ENCODE measurements at places on chromosomes 13 and 19.

GRCh38 chr19:42290523-42291434 lies 11.2 kb upstream of the PRR19 start:
- no peak for DNase-seq

- peak; percentile 67 for DNase-seq
Observed at GRCh38 chr13:44267980-44268379, 105.6 kb upstream of the SERP2 start.

- DNase-seq = no peak
Observed at GRCh38 chr19:5406816-5407215, 48.4 kb upstream of the ZNRF4 start.

DNA sequence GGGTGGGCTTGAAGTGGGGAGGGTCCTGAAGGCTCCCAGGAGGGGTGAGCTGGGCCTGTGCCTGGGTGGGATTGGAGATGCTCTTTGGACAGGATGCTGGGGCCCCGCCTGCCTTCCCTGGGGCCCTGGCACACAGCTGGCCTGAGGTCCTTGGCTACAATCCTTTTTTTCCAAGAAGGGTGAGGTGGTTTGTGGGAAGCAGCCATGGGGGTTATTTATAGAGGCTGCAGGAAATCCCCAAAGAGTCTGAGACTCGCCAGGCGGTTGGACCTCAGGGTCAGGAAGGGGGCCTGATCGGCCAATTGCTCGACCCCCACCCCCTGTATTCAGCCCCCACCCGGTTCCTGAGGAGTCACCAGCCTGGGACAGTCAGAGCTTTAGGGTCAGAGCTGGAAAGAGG lies 10.0 kb downstream of the GTPBP3 start:
- DNase-seq = no peak

DNA sequence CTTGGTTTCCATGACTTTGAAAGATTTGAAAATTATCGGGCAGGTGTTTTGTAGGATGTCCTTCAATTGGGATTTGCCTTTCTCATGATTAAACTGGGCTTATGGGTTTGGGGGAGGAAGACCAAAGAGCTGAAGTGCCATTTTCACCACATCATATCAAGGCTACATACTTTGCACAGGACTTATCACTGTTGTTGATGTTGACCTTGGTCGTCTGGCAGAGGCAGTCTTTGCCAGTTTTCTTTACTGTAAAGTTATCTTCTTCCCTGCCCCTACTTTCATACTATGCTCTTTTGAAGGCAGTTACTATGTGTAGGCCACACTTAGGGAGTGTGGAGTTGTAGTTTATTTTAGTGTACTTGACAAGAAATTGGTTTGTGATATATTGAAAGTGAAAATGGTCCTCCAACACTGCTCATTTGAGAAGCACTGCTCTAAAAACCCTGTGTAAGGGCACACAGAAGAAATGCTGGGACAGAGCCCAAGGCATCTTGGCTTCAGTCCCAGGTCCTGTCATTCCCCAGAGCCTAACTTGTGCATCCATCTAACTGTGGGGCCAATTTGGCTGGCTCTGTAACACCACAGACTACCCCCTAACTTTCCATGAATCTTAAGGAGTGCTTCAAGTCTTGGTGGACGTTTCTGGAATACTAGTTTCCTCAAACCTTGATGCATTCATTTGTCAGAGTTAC lies 384.9 kb downstream of the KCNRG start:
- no peak for DNase-seq

GRCh38 chr19:46513461-46514236 lies 18.0 kb upstream of the PNMA8B start:
- peak; percentile 47 for DNase-seq

DNA sequence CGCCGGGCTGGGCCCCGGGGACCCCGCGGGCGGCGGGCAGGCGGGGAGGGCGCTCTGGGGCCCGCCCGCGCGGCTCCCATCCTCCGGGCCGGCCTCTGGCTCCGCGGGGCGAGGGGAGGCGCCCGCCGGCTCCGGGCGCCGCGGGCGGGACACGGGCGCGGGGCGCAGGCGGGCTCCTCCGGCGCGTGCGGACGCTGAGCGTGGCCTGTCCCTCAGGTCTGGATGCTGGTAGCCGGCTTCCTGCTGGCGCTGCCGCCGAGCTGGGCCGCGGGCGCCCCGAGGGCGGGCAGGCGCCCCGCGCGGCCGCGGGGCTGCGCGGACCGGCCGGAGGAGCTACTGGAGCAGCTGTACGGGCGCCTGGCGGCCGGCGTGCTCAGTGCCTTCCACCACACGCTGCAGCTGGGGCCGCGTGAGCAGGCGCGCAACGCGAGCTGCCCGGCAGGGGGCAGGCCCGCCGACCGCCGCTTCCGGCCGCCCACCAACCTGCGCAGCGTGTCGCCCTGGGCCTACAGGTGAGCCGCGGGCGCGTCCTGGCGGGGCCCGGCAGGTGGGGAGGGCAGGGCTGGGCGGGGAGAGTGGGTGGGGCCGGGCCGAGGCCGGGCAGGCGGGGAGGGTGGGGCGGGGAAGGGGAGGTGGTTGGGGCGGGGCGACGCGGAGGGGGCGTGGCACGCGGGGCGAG lies 420 bp downstream of the IL17D start:
- DNase-seq = peak; percentile 43

GRCh38 chr13:90427322-90428272 lies 919.9 kb upstream of the MIR17HG start:
- DNase-seq = no peak

DNA sequence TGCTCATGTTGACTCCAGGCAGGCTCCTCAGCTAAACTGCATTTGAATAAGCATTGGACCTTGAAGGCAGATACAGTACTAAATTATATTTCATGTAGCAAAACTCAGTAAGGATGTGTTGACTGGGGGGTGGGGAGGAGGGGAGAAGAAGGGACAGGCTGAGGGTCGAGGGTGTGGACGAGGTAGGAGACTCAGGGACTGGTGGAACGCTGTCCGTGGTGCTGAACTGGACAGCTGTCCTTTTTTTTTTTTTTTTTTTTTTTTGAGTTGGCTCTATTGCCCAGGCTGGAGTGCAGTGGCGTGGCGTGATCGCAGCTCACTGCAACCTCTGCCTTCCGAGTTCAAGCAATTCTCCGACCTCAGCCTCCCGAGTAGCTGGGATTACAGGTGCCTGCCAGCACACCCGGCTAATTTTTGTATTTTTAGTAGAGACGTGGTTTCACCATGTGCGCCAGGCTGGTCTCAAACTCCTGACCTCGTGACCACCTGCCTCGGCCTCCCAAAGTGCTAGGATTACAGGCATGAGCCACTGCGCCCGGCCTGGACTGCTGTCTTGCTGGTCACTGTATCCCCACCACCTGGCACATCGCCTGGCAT lies 33.2 kb upstream of the CASP14 start:
- no peak for DNase-seq

DNA sequence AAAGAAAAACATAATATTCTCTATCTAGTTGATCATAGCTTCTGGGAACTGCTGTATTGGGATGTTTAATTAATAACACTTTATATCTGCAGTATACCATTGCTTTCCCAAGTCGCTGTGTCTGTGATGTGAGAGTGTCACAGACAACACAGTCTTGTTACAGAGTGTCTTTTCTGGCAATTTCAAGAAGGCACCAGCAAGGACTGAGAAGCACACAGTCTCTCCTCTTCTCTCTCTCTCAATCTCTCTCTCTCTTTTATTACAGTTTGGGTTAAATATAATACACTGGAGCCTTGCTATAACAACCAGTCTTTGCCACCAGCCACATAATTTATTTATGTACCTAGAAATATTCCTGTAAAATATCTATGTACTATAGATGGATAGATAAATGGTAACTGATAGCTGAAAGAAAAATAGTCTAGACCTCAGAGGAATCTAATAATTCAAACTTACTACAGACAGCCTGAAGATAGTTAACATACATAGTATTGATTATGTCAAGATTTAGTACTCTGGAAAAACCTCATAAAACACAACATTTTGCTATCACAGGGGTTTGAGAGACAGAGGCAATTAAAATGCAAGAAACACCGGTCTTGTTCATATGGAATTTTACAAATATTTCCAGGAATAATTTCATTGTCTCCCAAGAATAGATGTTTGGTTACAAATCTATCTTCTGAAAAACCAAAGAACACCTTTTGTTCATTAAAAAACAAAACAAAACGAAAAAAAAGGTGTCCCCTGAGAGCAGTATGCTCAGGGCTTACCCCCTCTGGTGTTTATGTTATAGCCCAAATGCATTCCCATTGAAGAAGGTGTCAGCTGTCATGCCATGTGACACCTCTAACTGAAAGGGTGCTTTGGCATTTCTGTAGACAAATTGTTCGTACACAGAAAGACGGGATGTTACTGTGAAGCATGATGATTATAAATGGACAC lies 507.8 kb downstream of the TBC1D4 start:
- no peak for DNase-seq

- DNase-seq = peak; percentile 22
Observed at GRCh38 chr13:70816853-70817252, 708.6 kb upstream of the KLHL1 start.

GRCh38 chr13:89791971-89792630 lies 1555.4 kb upstream of the MIR17HG start:
- DNase-seq = no peak

- no peak for DNase-seq
Observed at GRCh38 chr19:8215783-8216182, 6.6 kb downstream of the CERS4 start.

- DNase-seq = no peak
Observed at GRCh38 chr13:40390401-40390916, 276.0 kb downstream of the FOXO1 start.

DNA sequence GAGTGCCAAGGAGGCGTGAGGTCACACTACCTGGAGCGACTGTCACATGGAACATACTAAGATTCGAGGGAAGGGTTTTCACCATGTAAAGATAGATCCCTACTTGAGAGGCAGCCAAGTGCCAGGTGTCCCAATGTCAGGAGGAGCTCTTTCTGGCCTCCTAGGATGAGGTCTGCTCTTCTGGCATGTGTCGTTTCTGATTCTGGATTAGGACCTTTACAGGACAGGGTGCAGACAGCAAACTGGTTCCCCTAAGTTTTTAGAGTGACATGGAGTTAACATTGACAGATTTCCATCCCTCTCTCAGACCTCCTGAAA lies 75.3 kb downstream of the ZNF536 start:
- no peak for DNase-seq

DNA sequence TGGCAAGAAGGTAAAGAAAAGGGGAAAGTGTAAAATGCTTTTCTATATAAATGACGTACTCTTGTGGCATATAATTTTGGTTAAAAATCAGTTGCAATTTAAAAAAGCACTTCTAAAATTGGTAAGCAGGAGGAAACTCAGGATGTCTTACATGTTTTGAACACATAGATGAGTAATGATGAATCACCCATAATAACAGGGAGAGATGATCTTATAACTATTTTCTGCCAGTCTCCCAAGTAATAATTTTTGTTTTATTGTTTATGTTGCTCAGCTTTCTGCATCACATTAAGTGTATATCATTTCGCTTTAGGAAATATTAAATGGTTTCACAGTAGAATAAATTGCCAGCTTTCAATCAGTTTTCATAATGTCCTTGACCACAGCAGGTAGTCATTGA lies 1430.7 kb upstream of the PCDH20 start:
- no peak for DNase-seq

- DNase-seq = no peak
Observed at GRCh38 chr13:29887686-29888085, 37.3 kb upstream of the UBL3 start.

- DNase-seq = no peak
Observed at GRCh38 chr19:7348587-7349230, at the start of gene ARHGEF18. ARHGEF18 (plus strand) TSS chr19:7348937; CDS start chr19:7362891, 13,954 bp downstream.

DNA sequence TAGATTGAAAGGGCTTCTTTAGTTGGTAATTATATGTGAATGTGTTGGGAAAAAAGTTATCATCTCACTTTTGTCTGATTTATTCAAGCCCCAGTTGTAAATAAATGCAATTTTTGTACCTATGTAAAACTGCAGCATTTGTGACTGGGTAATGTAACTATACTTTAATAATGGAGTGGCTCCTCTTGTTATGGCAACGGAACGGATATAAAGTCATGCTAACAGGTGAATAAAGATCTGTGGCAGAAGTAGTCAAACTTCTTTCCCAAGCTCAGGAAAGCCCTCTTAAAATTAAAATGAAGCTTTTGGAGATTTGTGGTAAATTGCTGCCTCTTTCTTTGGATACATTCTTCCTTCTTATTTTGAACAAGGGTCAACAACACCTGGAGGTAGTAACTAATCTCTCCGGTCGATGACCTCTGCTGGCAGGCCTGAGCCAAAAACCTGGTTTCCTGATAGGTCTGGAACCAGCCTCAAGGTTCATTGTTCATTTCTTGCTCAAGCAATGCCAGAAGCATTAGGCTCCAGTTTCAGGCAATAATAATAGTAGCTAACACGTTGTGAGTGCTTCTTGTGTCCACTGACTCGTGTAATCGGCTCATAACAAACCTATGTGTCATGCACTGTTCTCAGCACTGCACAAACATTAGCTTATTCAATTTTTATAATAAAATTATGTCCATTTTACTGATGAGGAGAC lies 313.4 kb upstream of the DACH1 start:
- DNase-seq = peak; percentile 58

DNA sequence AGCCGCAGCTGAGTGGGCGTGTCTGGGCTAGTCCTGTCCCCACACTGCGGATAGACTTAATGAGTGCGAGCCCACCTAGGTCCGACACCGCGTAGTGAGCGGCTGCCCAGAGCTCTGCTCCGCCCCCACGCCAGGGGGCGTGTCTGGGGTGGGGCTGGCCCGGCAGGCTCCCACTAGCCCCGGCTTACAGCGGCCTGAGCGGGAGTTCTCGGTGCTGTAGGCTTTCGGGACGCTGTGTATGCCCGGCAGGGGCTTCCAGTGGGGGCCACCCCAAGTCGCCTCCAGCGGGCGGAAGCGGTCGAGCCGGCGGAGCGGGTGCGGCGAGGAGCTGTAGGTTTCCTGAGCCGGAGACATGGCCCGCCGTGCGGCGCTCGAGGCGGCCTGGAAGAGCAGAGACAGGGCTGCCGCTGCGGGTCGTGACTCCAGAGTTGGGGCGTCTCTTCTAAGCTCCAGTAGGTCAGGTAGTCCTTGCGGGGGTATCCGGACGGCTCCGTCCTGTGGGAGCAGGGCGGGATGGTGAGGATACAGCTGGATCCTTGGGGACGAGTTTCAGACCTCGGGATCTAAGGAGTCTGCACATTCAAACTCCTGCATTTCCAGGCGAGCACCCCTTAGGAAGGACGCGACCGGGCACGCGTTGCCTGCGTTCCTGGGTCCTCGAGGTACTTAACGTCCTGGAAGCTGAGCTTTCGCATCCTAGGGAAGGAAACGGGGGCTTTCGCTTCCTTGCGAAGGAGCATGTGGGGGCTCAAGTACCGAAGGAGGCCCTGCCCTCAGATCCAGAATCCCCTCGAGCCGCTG lies 1.2 kb downstream of the CGB7 start:
- peak; percentile 9 for DNase-seq

GRCh38 chr13:110942248-110942981 lies 27.5 kb upstream of the ANKRD10 start:
- DNase-seq = no peak

DNA sequence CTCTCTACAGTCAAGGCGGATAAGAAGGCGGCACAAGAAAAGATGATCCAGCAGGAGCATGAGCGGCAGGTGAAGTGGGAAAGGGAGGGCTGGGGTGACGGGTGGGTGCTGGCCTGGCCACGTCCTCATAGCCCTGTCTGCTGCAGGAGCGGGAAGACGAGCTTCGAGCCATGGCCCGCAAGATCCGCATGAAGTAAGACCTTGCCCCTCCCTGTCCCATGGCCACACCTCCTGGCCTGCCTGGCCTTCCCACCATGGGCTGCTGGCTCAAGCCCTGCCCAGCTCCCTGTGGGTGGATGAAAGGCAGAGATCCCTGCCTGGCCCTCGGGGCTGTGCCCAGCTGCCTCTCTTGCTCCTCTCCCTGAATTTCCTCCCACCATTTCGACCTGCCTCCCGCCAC lies 7.2 kb downstream of the ZNF296 start:
- DNase-seq = no peak

- DNase-seq = no peak
Observed at GRCh38 chr19:39124136-39124764, 1.3 kb upstream of the PAK4 start.

- DNase-seq = no peak
Observed at GRCh38 chr19:13207237-13207845, 57.1 kb downstream of the IER2 start.
